ENCODE measurements at places on chromosomes 16 and 17.
A peak's percentile ranks its signal among the peaks of the same experiment; 100 is the strongest.

- DNase-seq, result no peak
These were observed 14.2 kb upstream of the CD300A start for GRCh38 chr17:74452033-74452840.

- DNase-seq, result no peak
These were observed 27.4 kb downstream of the IQCK start for GRCh38 chr16:19745286-19746010.

DNA sequence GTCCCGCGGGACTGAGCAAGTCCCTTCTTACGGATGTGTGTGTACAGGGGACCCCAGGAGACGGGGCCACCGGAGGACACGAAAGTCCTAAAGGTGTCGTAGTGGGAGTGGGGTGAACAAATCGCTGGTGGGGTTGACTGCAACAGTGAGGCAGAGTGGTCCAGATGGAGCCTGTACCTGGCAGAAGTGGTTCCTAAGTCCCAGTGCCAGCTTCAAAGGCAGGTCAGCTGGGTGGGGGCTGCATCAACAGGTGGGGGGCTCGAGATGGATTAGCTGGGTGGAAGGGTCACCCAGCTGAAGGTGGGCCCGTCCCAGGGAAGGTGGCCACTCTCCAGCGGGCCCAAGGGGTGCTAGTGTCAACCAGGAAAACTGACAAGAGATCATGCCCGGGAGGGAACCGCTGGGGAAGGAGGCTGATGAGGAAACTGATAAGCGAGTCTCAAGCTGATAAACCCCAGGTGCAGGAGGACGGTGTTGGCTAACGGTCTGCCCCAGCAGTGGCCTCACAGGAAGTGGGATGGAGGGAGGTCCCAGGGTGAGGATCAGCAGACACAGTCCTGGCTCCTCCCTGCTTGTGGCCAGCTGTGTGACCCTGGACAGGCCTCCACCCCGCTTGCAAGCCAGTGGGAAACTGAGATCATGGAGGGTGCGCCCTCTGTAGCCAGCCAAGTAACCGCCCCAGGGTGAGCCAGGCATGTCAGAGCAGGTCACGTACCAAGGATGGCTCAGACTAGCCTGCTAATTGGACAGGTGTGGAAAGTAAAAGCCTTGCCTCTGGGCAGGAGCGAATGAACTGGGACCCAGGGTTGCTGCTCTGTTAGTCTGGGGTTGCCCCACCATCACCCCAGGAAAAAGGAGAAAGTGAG, 1.0 kb downstream of the ORAI3 start:
- DNase-seq, result no peak

GRCh38 chr16:77913738-77914253, 108.6 kb upstream of the CLEC3A start:
- DNase-seq, result no peak

DNA sequence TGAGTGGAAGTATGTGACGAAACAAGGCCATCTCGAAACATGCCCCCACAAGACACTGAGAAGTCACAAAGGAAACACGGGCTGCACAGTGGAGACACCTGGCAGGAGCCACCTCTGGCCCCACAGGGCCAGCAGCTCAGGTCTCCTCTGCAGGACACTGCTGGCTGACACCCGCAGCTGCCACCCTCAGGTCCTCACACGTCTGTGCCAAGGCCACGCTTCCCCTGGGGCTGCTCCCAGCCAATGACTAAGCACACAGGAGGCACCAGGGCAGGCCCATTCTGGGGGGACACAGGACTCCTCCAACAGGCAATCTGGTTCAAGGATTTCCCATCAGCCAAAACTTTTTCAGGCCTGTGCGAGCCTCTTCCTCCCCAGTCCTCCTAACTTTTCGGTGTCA, 36.4 kb downstream of the MBTPS1 start:
- no peak for DNase-seq

DNA sequence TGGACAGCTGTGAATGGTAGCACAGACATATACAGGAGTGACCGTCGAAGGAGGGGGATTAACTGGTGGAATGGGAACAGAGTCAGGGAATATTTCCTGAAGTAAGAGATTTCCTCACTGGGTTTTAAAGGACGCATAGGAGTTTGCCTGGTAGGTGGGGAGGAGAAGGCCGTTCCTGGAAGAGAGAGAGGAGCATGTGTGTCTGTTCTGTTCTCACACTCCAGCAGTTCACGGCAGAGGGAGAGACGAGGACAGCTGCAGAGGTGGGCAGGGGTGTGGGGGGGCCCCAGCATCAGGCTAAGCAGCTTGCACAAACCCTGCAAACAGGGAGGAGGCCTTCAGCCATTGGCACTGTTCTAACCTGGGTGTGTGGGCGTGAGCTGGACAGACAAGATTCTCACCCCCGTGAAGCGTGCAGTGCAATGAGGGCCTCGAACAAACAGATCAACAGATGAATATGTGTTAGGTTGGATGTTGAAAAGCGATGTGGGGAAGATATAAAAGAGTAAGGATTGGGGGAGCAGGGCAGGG, 85.3 kb upstream of the GSE1 start:
- no peak for DNase-seq

DNA sequence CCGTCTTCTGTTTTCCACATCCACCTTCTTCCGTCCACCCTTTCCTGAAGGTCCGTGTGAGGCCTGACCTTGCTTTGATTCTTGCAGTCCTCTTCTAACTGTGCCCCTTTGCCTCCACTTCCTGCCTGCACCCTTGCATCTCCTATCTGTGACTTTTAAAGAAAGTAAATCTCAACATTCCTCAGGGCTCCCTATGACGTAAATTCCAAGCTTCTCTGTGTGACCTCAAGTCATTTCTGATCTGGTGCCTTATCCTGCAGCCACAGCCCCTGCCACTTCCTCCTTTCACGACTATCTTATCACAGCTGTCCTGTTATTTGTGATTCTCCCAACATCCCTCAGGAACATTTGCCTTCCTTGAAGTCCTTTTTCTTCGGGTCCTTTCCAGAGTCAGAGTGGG, 520.5 kb downstream of the CDH13 start:
- DNase-seq, result no peak

DNA sequence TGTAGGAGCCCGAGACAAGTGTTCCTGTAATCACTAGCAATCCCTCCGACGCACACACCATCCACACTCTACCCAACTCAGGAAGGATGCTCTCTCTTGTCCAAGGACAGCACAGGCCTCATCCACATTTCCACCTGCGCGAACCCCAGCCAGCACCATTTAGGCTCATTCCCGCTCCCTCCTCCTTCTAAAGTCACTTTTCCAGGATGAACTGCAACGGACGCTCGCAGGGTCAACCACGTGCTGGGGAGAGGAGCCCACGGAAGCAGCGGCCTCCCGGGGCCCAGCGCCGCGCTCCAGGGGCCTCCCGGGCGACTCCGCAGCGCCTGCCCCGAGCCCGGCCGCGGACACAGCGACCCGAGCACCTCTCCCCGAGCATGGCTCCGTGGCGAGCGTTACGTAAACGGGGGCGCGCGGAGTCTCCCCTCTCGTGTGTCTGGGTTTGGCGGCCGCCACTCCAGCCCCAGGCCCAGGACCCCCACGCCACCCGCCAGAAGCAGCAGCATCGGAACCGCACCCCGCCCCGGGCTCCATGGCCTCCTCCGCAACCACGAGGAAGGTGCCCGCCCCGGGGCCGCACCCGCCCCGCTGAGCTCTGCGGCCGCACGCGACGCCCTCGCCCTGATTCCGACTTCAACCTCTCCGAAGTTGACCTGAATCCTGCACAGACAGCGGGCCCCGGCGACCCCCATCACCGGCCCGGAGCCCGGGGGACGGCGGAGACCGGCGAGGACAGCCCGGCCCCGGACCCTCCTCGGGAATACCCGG, 668 bp downstream of the USP36 start:
- no peak for DNase-seq

DNA sequence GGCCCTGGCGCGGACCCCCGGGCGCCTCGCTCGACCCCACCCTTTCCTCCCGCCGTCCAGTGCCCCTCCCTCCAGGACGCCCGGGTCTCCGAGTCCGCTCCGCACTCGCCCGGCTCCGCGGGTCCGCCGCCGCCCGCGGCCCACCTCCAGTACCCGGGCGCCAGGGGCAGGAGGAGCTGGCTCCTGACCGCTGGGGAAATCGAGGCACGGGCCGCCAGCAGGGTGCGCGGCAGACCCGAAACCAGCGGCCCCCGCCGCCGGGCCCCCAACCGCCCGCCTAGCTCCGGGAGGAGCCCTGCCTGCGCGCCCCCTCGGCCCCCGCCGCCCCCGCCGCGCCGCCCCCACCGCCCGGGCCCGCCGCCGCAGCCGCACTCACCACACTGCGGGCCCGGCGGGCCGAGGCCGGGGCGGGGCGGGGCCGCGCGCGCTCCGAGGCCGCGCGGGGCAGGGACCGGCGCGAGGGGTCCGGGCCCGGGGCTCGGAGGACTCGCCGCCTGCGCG, 333 bp downstream of the MAFG start:
- no peak for DNase-seq

- no peak for DNase-seq
These were observed 8.7 kb downstream of the SLC46A1 start for GRCh38 chr17:28397275-28397674.

GRCh38 chr17:17937201-17937853, 34.9 kb downstream of the TOM1L2 start:
- no peak for DNase-seq

GRCh38 chr16:8861563-8862308, 7.1 kb downstream of the CARHSP1 start:
- DNase-seq, result no peak

GRCh38 chr17:58276423-58276822, 4.3 kb downstream of the MPO start:
- DNase-seq, result no peak

DNA sequence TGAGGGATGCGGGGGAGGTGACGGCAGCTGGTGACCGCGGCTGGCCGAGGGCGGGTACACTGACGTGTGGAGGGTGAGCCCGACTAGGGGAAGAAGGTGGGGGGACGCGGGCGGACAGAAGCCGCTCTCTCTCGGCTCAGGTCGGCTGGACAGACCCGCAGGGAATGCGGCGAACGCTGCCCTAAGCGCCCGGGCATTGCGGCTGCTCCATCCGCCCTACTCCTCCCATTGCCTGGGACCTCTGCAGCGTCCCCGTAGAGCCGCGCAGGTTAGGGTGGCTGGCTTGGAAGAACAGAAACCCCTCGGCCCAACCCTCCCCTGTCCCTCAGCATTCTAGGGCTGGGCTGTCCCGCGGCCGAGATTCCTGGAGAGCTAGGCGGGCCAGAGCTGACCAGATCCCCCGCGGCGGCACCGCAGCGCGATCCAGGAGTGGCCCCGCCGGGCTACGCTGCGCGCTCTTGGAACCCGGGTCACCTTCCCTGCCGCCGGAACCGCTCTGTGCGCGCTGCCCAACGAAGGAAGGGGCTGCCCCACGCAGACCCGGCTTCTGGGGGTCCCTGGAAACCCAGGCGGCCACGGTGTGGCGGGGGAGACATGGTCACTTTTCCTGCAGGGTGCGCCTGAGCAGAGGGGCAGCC, 3.0 kb downstream of the DLX4 start:
- no peak for DNase-seq

- no peak for DNase-seq
These were observed 16.2 kb downstream of the LUC7L start for GRCh38 chr16:212999-213398.

- no peak for DNase-seq
These were observed 1.3 kb upstream of the TNFSF13 start for GRCh38 chr17:7557147-7557764.

DNA sequence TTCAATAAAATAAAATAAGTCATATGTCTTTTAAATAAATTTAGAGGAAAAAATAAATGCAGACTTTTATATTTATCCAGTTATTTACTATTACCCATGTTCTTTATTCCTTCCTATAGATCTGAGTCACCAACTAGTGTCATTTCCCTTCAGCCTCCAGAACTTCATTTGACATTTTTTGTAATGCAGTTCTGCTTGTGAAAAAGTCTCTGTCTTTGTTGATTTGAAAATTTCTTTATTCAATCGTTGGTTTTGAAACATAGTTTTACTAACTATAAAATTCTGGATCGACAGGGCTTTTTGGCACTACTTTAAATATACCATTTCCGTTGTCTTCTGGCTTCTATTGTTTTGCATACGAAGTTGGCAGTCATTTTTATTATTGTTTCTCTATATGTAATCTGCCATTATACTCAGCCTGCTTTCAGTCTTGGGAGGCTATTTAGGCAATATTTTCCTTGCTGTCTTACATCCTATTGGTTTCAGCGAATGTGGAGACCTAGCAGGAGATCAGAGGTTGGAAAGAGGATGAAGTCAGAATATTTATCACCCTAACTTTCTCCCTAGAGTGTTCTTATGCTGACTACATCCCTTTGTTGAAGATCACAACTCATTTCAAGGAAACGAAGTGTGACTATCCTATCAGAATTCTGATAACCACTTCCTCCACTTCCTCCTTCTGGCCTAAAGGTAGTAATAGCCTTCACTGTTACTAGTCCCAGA, 42.0 kb upstream of the SLC6A2 start:
- DNase-seq, result no peak

GRCh38 chr16:49513040-49513439, 139.4 kb downstream of the C16orf78 start:
- no peak for DNase-seq

- DNase-seq, result peak; percentile 73
These were observed at the start of gene COG4 for GRCh38 chr16:70523076-70523742. TSS of gene COG4 (minus strand) at chr16:70523554. CDS start at chr16:70523543, 11 bp downstream.

DNA sequence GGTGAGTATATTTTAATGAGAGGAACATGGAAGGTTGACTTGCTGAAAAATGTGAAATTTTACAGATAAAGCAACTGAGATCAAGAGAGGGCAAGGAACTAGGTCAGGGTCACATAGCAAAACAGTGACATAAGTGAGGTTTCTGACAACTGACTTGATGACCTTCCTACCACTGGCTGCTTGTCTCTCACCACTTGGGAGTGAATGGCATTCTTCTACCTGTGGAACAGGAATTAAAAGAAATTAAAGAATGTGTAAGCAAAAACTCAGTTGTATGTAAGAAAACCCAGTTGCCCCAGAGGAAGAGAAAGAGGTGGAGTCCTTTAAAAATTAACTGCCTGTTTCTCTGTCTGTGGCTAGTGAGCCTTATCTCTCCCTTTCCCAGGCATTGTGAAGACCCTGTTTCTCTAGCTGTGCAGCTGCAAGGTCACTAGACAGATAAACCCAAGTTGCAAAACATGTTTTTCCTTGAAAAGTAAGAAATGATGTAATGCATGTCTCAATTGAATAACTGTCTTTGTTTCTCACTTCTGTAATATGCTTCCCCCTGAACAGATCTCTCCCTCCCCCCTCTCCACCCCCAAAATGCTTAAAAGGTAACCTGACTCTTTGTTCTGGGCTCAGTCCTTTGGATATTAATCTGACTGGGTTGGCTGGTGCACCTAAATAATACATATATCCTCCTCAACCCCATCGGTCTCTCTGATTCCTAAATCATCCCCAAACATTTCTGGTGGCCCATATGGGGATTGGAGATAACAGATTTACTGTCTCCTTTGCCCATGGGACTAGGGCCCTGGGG, 23.4 kb downstream of the ACSM1 start:
- DNase-seq, result no peak
